ENCODE measurements at places on chromosomes 5 and 9.

DNA sequence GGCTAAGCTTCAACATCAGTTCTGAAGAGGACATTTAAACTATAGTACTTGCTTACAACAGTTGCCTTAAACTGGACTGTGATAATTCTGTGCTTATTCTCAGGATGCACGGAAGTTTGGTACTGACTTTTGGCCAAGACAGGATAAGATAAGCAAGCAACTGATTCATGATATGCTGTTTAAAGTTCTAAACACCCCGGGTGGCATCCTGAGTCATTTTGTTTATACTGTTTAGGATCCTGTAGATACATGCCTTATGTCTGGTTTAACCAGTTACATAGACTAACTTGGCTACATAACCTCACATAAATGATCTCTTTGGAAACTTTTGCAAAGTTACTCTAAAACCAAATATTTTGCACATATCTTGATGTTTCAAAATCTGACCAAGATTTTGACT, 95.9 kb downstream of the CDH9 start:
- DNase-seq: no peak

DNA sequence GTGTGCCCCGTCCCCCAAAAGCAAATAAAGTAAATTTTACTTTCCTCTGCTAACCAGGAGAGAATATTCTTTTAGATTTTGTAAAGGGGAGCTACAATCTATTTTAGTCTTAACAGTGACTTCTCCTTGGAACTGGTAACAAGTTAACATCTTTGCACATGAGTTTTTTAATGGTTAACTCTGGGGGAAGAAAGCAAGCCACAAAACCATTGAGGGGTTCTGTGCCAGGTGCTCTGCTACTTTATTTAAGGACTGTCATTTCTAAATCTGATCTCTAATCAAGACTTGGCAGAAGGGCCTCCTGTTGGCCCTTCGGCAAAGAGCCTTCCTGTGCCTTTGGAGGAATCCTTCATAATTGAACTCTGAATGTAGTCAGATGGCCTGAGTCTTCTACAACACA, 153.4 kb downstream of the SLC12A2 start:
- DNase-seq: no peak

DNA sequence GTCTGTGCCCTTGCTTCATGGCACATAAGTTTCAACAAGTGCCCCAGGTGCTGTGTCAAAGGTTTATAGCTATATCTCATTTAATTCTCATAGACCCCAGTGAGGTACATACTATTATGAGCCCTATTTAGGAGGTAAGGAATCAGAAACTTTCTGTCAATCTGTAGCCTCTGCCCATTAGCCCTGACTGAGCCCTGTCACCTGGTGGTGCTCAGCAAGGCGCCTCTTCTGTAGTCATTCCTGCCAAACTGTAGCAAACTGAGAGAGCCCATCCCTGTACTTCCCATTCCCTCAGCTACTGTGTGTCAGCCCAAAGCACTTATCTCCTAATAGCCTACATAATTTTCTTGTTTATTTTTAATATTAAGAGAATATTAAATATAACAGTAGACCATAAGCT, 46.5 kb upstream of the FOXI1 start:
- DNase-seq: no peak

GRCh38 chr5:91401175-91401574, 18.1 kb upstream of the ARRDC3 start:
- no peak for DNase-seq
